ENCODE measurements at places on chromosomes 7 and 10.

DNA sequence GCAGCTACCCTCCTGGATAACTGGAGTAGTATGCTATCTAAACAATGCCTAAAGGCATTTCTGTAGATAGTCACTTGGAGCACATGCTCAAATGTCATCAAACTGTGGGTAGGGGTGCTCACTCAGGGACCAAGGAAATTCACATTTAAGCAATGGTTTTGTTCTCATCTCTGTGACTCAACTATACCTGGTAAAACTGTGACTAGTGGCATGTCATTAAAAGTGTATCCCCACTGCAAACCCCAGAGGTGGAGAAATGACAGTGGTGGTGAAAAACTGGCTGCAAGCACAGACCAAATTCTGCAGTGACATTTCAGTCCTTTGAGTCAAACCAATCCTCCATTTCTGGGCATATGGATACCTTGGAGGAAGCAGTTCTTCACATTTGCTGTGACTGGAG lies 134.2 kb upstream of the EFCAB10 start:
- DNase-seq: no peak

GRCh38 chr10:59734014-59734462 lies 19.2 kb downstream of the MRLN start:
- DNase-seq: no peak

DNA sequence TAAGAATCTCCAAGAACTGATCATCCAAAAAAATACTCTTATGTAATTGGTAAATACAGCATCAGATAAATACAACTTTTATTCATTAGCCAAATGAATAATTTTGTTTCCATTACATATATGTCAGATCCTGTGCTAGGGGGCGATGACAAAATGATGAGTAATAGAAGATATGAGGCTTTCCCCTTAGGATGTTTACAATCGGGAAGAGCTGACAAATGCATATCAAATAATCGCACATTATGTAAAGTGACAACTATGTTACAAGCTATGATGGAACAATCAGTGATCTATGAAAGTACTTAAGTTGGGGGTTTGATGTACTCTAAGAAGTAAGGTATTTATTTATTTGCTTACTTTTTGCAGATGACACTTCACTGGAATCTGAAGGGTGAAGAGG lies 465.6 kb upstream of the VSTM2A start:
- DNase-seq: no peak

DNA sequence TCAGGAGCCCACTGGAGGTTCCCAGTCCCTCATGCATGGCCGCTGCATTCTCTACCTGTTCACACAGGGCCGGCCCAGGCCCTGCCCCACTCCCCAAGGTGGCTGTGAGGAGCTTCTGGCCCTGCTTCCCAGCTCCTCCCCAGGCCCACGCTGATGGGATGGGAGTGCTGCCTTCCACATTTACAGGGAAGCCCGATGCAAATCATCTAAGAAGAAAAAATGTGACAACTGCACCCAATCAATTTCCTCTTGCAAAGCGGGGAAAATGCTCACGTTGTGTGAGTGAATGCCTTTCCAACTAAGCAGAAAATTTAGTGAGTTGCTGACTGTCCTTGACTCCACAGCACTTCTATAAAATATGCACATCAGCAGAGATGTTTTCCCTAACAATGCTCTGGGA lies 485.8 kb upstream of the MGMT start:
- DNase-seq: no peak

GRCh38 chr10:57053530-57053929 lies 692.5 kb upstream of the ZWINT start:
- DNase-seq: no peak

DNA sequence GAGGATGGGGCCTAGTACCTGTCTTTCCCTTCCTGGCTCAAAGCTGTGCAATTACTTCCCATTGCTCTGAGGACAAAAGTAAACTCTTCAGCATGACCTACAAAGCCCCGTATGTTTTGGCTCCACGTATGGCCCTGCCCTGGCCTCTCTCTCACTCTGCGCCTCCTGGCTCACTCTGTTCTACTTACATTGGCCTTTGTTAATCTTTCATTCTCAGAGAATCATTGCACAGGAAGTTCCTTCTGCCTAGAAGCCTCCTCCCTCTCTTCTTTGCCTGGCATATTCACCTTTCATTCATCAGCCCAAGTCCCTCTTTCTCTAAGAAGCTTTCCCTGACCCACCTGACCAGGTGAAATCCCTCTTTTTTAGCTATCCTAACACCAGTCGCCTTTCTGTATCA lies 23.9 kb downstream of the LIPM start:
- DNase-seq: no peak

DNA sequence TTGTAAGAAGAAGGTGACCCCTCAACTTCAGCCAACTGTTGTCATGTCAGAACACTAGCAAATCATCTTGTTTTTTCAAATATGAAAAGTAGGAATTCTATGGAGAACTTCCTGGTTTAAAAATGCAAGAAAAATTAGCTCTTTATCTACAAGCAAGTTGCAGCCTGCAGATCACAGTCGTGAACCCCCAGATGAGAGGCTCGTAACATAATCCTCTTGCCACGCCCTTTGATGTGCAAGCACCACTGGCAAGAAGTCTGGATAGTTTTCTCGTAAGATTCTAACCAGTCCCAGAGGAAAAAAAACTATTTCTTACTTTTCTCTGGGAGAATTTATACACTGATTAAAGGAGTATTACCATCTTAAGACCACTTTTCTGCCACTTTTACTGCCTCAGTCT lies 132.3 kb downstream of the DPY19L1 start:
- no peak for DNase-seq

DNA sequence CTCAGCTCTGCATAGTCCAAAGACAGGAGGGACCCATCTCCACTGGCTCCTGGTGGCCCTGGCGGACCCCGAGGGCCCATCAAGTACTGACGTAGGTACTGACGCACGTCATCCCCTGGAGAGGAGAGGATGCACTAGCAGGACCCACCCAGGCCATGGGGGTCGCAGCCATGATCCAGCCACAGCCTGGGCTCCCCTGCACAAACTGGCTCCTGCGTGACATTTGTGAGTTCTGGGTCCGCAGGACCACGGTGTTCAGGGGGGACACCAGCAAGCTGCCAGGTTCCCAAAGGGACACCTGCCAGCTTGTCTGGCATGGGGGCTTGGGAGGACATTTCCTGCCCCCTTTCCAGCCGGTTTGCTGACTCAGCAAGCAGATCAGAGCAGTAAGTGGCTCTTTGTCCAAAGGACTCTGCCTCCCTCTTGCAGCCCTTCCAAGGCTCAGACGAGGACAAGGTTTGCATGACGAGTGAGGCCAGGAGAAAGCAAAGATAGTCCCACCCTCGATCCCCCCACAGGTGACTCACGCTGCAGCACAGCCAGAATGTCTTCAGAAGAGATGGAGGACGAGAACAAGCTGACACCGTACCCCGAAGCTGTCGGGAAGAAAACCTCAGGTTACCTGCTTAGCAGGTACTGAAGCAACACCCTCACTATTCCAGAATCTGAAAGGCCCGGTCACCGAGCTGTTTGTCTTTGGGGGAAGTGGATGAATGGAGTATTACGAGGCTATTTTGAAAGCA lies 49.0 kb downstream of the COL17A1 start:
- DNase-seq: no peak

- no peak for DNase-seq
These were observed 86.0 kb upstream of the PFKP start for GRCh38 chr10:2981361-2981801.

GRCh38 chr7:130273081-130273932 lies 6.6 kb downstream of the CPA2 start:
- DNase-seq: no peak

DNA sequence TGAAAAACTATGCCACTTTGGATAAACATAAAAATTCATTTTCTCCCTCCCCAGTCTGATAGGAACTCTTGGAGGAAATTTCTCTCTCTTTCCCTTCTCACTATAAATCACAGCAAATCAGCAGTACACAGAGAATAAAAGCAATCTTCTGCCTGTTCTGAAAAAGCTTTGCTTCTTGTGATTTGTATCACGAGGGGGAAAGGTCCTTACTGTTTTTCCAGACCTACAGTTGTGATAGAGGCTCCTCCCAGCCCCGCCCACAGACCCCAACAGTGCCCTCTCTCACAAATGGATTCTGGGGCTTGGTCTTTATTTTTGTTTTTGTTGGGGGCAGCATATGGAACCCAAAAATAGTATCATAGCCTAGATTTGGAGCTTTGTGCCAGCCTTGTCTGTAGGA lies 12.2 kb downstream of the FOXK1 start:
- no peak for DNase-seq

DNA sequence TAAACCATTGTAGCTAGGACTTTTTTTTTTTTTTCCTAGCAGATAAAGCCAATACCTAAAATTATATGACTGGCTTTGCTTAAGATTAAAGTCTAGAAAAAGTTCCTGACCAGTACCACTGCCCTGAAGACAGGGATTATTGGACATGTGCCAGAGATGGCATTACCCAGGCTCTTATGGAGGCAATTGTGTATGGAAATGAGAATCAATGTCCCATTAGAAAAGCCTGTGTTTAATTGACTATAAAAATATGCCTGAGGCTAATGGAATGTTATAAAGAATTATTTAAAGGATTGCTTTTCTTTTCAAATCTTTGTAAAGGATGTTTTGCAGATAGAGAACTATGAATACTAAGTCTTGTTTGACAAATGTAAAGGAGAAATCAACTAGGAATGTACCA lies 196.7 kb downstream of the ANK3 start:
- DNase-seq: no peak

- DNase-seq: no peak
These were observed 24.4 kb upstream of the RBM20 start for GRCh38 chr10:110619514-110620397.

DNA sequence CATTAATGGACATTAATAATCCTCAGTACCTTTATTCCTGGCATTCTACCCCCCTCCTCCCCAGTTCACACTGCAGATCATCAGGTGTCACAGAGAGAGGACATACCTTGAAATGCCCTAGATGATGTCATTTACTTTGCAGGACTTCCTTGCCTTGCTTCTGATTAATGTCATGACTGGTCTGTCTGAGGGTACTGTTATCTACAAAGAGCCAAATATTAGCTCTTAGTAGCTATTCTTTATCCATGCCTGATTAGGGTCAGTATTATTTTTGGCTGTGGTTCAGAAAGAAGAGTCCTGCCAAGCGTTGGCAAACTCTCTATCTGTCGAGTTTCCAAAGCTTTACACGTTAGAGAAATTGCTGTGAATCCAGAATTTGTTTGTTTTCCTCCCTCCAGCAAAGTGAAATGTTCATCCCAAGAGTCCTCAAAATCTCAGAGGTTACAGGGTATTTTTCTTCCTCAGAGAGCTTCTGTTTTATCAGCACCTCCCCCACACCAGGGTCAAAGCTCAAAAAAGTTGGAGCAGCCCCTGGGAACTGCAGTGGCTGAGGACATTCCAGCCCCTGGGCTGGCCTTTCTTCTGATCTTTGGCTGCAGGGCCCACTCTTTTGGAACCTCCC lies 12.6 kb downstream of the SCD start:
- no peak for DNase-seq

DNA sequence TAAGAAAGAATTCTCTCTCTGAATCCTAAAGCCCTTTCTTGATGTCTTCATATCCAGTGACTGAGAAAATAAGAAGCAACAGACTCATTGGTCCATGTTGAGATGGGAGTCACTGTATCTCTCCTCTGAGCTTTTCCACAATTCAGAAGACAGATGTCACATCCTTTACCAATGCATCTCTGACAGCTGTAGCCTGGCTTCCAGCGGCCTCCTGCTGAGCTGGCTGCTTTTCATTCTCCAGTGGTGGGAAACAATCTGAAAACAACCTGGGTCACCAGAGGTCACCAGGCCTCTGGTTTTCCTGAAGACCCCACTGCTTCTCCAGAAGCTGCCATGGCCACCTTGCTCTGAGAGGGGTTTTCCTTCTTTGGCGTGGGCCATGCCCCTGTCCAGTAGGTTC lies 18.3 kb upstream of the RPA3 start:
- DNase-seq: no peak

GRCh38 chr7:12389089-12389700 lies 14.5 kb downstream of the VWDE start:
- no peak for DNase-seq

GRCh38 chr10:79183468-79183865 lies 114.7 kb downstream of the ZMIZ1 start:
- no peak for DNase-seq

DNA sequence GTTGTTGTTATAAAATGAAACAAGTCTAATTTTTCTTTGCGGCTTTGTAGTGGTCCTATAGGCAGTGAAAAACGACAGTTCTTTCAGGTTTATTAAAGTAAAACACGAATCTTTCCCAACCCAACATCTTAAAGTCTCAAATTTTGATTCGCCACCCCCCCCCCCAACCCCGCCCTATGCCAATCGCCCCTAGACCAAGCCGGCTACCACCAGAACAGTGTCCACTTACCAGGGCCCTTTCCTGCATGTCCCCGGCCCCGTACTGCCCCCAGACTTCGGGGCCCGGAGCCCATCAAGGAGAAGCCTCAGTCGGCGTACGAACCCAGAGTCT lies 335 bp upstream of the CHCHD1 start:
- no peak for DNase-seq

DNA sequence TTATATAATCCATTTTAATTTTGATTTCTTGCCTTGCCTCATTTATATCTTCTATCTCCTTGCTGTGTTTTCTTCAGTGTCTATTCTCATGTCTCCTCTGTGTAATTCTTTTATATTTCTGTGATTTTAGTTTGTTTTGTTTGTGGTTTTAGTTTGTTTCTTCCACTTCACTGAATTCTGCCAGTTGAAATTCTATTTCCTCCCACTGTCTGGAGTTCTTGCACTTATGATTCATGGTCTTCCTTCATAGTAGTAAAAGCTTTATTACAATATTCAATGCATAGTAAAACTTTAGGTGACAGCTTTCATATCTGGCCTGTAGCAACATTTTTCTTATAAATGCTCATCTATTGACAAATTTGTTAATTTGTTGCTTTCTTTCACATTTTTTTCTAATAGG lies 113.3 kb downstream of the MAGI2 start:
- no peak for DNase-seq

DNA sequence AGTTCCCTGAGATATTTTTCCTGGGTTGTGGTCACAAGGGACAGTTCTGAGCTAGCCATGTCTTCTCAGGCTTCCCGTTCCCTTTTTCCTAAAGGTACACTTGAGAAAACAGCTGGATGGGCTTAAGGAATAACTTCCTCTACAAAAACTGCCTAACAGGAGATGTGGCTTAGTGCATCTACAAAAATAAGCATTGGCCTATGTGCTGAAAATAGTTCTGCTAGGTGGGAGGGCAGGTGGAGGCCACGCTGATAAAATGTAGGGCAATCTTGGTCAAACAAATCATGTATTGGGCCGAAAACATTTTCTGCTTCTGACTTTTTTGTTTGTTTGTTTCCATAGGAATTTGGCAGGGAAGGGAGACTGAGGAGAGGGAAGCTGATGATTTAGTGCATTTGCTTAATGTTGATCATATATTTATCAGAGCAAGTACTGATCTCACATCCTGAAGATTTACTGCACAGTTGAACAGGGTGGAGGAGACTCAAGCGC lies 409.4 kb upstream of the FZD8 start:
- DNase-seq: no peak

- DNase-seq: no peak
These were observed 214.7 kb downstream of the EMX2 start for GRCh38 chr10:117757086-117757720.

GRCh38 chr10:5500910-5501309 lies 1.5 kb upstream of the CALML5 start:
- no peak for DNase-seq
